Amniotic stem cell (primary cell): ENCODE measurements at places on chromosomes 7 and 10.

DNA sequence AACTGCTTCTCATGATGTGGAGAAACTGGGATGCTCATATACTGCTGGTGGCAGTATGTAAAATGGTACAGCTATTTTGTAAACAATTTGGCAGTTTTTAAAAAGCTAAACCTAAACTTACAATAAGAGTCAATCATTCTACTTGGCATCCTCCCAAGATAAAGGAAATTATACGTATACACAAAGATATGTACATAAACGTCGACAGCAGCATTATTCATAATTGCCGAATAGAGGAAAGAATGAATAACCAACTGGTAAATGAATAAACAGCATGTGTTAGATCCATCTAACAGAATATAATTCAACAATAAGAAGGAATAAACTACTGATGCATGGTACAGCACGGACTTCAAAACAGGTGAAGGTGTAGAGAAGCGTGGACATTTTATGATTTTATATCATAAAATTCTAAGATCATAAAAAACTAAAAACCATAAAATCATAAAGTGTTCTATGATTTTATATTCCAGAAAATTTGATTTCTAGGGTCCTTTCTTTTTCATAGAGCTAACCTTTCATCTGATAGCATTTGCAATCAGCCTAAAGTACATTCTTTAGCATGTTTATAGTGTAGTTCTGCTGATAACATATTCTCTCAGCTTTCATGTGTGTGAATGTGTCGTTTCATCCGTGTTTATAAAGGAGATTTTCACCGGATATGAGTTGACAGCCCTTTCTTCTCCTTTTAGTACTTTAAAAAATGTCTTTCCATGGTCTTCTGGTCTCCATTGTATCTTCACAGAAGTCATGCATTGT lies 261.5 kb downstream of the DIP2C start:
- no peak for DNase-seq

DNA sequence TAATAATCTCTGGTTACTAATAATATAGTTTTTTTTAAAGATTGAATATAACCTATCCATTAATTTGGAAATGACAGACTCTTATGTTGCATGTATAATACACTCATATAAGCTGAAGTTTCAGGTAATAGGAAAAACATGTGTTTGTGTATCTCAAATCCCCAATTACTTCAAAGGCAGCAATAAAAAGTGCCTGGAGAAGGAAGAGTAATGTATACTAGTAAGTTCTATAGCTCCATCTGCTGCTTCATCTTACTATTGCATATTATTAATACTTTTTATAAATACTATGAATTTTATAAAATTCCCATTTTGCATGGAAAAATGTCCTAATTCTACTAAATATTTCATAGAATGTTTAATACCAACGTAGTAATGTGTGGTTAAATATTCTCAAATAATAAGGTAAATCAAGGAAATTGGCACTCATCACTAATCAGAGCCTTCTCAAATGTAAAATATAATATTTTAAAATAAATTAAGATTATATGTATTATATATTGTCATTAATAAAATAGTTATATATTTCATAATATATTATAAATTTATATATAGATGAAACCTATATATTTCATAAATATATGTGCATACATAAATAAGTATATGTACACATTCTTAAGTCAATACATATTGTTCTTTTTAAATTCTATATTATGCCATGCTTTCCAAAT lies 311.9 kb downstream of the HGF start:
- peak; percentile 13 for DNase-seq

DNA sequence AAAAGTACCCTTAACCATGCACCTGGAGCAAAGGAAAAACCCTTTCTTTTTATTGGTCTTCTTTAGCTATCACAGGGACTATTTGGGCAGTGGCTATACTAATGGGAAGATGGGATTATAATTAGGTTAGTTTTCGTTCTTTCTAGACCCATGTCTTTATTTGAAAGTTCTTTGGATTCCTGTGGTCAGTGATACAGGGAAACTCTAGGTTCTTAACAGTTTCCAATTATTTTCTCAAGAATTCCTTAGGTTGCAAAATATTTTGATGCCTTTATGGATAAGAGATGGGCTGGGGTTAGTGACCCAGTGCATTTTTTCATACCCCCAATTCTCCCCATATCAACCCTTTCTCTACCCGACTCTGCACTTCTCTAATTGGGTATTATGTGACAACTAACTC lies 49.0 kb downstream of the ADD3 start:
- DNase-seq = no peak

- DNase-seq = no peak
Observed at GRCh38 chr7:84108119-84108518, 86.5 kb downstream of the SEMA3A start.

GRCh38 chr10:126518218-126519080 lies 130.2 kb upstream of the ADAM12 start:
- DNase-seq = no peak

GRCh38 chr7:1604383-1604782 lies 34.6 kb upstream of the PSMG3 start:
- no peak for DNase-seq

DNA sequence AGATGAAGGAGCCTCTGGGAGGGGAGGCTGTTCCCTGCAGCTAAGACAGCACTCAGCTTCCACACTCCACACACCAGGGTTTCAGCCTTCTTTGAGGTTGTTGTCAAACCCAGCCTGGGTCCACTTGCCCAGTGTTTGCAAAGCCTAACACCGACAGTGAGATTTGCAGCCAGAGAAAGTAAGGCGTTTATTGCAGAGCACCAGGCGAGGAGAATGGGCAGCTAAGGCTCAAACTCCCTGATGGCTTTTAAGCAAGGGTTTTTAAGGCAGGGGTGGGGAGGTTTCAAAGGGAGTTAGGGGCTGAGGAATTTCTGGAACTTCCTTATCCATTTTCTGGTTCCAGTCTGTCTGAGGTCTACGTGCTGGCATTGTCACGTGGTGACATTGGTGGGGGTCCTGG lies 4.7 kb upstream of the ZNF775 start:
- DNase-seq = no peak

DNA sequence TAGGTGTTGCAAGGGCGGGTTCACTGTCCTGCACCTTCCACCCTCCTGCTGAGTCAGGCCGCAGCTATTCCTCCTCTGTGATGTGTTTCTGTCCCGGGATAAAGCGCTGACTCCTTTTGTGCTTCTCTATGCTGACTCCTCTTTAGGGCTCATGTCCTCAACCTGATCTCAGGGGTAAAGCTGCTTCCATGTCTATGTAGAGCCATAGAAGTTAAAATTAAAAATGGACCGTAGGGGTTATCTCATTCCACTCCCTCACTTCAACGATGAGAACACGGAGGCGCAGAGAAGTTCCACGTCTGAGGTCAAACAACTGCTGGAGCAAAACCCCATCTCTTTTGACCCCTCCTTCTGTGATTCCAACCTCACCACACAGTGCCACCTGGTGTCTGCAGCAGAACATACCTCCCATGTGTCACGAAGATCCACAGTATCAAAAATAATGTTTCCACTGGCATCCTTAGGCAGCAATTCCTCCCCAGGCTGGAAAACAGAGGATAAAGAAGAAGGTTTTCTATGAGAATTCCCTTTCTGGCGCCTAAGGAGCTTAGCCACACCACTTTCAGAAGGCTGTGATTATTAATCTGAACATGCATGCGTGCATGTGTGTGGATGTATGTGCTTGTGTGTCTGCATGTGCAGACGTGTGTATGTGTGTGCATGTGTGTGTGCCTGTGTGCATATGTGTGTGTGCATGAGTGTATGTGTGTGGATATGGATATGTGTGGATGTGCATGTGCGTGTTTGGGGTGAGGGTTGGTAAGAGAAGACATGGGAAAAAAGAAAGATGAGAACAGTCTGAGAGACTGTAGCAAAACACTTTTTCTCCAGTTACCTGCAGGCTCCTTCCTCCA lies 81.2 kb upstream of the UCN3 start:
- peak; percentile 15 for DNase-seq

- DNase-seq = no peak
Observed at GRCh38 chr7:29109899-29110298, 36.4 kb downstream of the CPVL start.

DNA sequence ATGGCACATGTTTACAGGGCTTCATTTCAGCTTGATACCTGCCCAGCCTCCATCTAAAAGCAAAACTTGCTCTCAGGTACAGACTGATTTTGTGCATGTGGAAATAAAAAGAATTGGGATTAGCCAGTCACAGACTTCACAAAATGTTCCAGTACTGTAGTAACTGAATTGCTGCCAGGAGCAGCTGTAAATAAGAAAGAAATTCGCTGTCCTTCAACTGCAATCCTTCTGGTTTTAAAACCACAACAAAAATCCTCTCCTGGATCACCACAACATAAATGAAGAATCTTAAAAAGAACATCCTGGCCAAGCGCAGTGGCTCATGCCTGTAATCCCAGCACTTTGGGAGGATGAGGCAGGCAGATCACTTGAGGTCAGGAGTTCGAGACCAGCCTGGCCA lies 3.9 kb upstream of the MIOS start:
- DNase-seq = no peak

GRCh38 chr7:41047789-41048191 lies 655.1 kb downstream of the INHBA start:
- no peak for DNase-seq

- DNase-seq = no peak
Observed at GRCh38 chr10:69014171-69014570, 25.6 kb downstream of the KIFBP start.

DNA sequence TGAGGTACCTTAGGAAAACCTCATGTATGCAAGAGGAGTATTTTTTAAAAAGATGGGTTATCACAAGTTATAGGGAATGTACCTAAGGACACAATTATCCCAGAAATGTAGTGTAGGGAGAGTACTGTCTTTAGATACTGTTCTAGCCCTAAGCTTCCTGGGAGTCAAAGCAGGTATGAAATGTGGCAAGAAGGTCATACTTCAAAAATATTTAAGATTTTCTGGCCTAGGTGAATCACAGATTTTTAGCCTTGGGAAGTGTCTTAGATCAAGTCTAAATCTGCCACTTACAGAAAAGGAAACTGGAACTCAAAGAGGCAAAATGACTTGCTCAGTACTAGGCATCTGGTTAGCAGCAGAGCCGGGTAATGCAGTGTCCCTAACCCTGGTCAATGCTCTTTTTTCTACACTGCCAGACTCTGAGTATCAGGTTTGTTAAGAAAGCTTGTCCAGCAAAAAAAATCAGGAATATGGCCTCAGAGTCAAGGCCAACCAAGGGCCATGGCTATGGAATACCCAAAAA lies 13.9 kb downstream of the PIK3AP1 start:
- no peak for DNase-seq

- DNase-seq = peak; percentile 36
Observed at GRCh38 chr10:102710609-102711008, 3.6 kb downstream of the ARL3 start.

- no peak for DNase-seq
Observed at GRCh38 chr7:8151161-8151725, 110.7 kb downstream of the ICA1 start.

- DNase-seq = no peak
Observed at GRCh38 chr7:98930921-98931320, 52.6 kb downstream of the TRRAP start.

DNA sequence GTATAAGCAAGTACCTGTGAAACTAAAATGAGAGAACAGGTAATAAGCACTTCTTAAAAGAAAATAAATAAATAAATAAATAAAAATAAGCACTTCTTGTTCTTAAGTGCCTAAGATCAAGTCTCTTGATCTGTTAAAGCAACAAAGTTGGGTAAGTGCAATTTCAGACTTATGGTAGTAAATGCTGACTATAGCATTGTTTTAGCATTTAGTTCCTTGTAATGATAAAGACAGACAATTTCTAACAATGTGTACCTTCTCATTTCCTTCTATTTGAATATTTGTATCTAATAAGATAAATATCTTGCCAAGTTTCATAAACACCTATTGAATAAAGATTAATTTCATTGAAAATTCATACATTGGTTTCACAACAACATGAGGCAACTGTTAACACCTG lies 87.4 kb downstream of the GALNT11 start:
- no peak for DNase-seq

DNA sequence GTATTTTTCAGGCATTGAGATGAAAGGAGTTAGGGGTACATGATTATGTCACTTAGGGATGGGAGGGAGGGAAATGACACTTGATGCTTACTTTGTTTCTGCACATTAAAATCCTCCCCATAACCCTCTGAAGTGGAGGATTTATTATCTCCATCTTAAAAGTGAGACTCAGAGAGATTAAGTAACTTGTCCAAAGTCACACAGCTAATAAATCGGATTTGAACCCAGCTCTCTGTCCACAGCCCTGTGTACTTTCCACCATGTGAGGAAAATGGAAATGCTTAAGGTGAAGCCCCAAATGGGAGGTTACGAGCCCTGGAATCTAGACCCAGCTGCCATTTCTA lies 58.6 kb downstream of the HK1 start:
- DNase-seq = no peak

GRCh38 chr7:1915956-1916600 lies 246.0 kb downstream of the ELFN1 start:
- DNase-seq = no peak

DNA sequence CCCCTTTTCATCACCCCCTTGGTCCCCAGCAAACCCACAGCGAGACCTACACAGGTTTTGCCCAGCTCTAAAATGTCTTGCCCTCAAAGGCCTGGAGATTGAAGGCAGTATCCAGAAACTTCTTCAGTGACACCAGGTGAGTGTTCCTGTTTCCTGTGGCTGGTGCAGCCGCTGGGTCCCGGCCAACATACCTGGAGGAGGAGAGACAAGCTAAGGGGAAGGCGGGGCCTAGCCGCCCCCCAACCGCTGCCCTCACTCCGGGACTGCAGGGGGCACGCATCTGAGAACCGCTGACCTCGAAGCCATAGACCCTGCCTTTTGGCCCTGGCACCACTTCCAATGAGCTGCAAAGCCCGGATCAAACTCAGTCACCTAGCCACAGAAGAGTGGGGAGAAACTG lies 27.0 kb downstream of the OGDHL start:
- no peak for DNase-seq

DNA sequence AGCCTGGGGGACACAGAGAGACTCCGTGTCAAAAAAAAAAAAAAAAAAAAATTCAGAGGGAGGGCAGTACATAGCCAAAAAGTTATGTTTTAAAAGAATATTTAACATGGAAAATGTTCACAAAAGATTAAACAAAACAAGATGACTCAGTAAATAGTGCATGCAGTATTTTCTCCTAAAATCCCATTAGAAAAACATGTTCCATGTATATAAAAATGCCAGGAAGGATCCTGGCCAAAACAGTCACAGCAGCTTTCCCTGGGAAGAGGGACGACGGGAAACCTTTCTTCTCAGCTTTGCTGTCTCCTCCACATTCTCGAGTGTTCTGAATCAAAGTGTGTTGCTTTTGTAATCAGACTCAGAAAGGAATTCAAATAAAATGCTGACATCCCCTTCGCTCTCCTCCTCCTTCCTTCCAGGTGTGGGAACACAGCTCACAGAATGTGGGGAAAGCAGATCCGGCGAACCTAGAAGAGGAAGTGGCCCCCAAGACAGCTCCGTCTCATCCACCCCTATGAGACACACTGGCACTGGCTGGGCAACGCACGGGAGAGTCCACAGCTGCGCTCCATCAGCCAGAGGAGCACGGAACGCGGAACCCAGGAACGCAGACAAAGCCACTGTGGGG lies 139.4 kb downstream of the MAD1L1 start:
- no peak for DNase-seq

- DNase-seq = no peak
Observed at GRCh38 chr10:87760195-87760905, 57.7 kb downstream of the ATAD1 start.

- DNase-seq = no peak
Observed at GRCh38 chr7:156397249-156397648, 243.3 kb upstream of the RNF32 start.
